Cardiac fibroblast (primary cell): ENCODE measurements at places on chromosomes 7 and 10.
A peak's percentile ranks its signal among the peaks of the same experiment; 100 is the strongest.

DNA sequence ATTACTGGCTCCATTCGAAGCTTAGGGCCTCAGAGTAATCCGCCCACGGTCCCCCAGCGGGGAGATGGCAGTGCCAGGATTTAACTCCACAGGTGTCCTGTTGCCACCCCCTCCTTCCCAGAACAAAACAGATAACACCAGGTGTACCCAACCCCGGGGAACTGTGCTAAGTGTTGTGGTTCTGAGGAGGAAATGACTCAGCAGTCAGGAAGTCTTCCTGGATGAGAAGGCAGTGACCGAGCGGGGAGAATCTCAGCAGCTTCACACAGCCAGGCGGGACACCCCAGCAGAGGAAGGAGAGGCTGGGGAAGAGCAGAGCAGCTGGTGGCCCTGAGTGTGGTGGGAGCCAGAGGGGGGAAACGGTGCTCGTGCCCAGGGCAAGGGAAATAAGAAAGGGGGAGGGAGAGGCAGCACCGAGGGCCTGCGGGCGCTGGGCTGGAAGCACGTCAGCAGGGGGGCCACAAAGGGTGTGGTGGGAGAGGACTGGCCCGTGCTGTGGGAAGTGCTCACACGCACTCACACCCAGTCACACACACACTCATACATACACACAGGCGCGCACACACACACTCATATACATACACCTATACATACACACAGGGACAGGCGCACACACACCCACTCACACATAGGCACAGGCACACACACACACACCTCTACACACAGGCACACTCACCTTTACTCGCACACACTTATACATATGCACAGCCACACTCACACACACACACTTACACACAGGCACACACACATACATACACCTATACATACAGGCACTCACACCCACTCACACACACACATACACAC is 59.8 kb upstream of the CHST15 start:
- DNase-seq, result peak; percentile 81

- no peak for DNase-seq
Measured at GRCh38 chr7:120464104-120464503, 191.1 kb downstream of the KCND2 start.

GRCh38 chr7:50226145-50226544 is 78.4 kb upstream of the IKZF1 start:
- DNase-seq, result no peak

DNA sequence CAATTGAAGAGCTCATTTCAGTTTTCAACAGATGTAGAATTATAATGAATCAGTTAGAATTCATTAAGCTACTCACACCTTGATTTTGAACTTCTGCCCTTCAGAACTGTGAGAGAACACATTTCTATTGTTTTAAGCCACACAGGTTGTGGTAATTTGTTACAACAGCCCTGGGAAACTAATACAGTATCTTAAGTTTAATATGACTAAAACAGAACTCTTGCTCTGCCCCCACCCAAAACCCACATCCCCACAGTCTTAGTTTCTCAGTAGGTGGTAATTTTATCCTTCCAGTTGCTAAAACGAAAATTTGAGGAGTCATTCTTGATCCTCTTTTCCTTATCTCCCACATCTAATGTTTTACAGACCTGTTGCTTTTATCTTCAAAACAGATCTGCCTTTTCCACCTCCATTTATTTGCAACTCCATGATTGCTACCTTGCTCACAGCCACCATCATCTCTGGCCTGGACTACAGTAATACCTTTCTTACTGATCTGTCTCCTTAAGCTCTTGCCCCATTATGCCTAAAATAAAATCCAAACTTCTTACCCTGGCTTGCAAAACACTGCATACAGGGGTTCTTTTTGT is 72.8 kb upstream of the NXPH1 start:
- DNase-seq, result no peak

DNA sequence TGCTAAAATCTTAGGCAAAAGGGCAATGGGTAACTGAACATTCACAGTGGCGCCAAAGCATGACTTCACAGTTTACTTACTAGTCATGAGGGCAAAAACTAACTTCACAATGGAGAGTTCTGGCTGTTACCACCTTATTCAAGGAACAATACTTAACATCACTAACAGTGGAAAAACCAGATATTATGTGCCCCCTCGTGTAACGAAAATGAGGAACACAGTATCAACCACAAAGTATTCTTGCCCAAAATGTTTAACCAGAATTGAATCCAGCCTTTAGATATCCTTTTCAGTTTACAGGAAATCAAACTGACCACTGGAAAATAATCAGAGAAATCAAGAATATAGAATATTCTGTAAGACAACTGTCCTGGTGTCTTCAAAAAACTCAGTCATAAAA is 9.5 kb downstream of the C7orf25 start:
- DNase-seq, result no peak

GRCh38 chr10:71516890-71517289 is 120.2 kb downstream of the CDH23 start:
- no peak for DNase-seq

DNA sequence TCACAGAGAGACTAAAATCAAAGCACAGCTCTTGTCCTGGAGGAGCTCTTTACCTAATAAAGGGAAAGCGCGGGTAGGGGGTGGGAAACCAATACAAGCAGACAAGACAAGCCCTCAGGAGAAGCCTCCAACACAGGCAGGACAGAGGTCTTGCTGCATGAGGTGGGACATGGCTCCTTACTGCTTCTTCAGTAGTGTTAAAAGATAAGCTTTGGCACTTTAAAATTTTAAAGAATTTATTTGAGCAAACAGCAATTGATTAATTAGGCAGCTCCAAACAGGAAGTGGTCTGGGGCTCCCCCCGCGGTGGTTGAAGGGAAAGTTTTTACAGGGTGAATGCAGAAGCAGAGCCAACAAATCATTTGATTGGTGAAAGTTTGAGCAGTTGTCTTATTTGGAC is 50.3 kb upstream of the MACC1 start:
- no peak for DNase-seq

- DNase-seq, result peak; percentile 75
Measured at GRCh38 chr10:90289037-90289436, 568.8 kb downstream of the HTR7 start.

DNA sequence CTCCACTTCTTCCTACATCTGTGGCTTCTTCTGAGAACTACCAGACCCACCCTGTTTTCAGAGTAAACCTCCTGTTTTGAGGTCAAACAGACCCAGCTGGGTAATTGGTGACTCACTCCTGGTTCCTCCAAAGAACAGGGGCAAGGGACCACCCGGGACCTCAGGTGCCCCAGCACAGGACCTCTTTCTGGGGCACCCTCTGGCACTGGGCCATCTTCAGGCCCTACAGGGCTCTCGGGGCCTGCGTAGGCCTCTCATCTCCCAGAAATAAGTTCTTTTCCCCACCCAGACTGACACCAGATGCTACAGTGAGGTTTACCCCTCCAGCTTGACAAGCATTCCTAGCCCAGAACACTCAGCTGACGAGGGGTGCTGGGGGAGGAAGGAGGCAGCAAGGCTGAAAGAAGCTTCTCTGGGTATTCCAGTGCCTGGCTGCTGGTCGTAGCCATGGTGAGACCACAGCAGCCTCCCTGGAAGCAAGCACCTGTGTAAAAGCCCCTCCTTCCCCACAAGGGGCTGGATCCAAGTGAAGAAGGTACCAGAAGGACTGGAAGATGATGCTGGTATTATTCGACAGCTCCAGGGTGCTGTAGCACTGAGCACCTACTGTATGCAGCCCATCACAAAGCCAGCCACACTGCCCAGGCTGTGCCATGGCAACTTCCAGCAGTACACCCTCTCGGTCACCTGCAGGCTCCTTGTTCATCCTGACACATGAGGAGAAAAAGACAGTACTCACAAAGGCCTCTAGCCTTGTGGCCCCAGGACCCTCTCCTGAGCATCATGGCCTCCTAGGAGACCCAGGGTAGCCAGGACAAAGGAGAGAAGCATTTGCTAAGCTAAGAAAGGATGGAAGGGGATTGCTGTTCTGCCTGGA is 47.4 kb downstream of the ALOX5 start:
- DNase-seq, result no peak

GRCh38 chr7:26213807-26214515 is 12.4 kb downstream of the CBX3 start:
- no peak for DNase-seq

GRCh38 chr10:104589431-104589830 is 51.7 kb upstream of the SORCS3 start:
- no peak for DNase-seq

DNA sequence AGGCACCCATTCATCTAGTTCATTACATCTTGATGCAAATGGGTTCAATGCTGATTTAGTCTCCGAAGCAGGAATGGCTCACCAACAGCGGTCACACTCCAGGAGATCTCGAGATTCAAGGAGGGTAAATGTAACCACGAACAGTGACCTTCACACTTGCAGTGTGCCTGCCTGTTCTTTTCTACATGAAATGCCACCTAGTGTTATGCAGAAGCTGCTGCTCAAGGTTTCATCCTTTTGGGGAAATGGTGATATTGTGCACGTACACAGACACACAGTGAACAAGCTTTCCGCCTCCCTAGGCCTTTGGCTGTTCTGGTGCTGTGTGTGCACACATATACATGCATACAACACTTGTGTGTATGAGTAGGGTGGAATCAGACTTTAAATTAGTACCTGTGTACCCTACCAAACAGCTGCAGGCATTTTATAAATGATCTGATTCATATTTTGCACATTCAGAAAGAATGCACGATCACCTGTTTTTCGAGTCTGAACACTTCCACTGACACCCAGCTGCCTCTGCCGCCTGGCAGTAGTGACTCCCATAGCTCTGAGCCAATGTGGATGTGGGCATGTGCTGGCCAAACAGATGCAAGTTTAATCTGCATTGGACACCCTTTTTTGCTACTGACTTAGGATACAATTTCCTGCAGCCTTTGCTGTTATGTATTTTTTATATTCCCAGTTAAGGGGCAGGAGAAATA is 100.5 kb downstream of the TACC2 start:
- DNase-seq, result no peak

DNA sequence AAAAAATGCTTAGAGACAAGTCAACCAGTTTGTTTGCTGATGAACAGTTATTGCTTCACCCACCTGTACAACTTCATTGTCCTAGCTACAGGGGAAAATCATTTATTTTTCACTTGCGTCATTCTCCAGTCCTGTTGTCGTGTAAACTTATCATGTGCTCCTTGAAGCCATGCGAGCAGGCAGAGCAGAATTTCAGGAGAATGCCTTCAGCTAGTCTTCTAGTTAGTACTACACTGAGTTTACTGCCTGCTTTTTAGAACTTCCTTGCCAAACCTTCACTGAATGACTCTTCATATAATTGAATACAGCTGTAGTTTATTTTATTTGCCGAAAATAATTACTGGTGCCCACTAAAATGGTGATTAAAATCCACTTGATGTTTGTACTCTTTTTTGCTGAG is 15.6 kb downstream of the RPA3 start:
- no peak for DNase-seq

DNA sequence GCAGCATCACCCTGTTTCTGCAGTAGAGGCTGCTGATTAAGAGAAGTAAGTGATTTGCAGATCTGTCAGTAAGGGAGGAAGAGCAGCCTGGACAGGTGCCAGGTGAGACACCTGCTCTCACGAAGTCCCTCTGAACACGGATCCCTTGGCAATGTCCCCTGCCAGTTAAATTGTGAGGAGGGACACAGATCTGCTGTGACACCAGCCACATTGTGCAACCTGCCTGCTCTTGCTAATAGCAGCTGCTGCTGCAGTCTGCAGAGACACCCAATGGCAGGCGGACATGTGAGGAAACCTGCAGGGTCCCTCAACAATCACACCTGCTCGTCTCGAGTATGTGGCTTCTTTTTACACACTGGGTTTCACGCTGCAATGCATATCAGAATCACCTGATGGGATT is 31.9 kb downstream of the ANXA11 start:
- no peak for DNase-seq

DNA sequence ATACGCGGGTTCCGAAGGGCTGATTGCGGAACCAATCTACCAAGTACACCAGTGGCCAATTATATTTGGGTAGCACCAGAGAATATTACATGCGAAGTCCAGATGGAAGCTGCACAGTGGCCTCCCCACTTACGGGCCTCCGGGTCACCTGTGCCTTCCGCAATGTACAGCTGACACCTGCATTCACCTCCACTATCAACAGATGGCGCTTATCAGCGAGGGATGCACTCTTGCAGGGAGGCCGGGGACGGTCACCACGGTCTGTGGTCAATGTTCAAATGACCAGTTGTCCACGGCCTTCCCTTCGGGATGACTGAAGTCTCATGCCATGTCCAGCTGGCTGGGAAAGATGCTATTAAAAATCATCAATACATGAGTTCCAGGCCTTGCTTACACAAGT is 47.6 kb downstream of the SLIT1 start:
- no peak for DNase-seq
